Stimulated activated CD4-positive, alpha-beta T cell treated with anti-CD3 and anti-CD28 coated beads, Interleukin-15, amount 100 ng/mL, for 48 hours (primary cell): ENCODE measurements at places on chromosomes 1 and 21.

DNA sequence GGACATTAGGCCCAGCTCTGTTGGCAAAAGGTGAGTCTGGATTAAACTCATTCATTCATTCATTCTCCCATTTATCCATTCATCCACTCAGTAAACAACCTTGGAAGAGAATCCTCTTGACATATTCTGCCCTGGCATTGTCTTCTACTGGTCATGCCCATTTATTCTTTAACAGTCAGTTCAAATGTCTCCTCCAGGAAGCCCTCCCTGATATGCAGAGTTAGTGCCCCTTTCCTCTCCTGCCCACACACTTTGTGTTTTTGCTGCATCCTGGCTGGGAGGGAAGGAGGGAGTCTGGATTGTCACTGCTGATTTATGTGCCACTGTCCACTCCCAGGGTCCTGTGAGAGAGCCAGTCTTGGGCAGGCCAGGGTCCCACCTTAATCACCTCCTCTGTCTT, 600.3 kb downstream of the MATN1 start:
- DNase-seq: no peak

- DNase-seq: no peak
Measured at GRCh38 chr1:60152891-60153290, 79.3 kb upstream of the C1orf87 start.

DNA sequence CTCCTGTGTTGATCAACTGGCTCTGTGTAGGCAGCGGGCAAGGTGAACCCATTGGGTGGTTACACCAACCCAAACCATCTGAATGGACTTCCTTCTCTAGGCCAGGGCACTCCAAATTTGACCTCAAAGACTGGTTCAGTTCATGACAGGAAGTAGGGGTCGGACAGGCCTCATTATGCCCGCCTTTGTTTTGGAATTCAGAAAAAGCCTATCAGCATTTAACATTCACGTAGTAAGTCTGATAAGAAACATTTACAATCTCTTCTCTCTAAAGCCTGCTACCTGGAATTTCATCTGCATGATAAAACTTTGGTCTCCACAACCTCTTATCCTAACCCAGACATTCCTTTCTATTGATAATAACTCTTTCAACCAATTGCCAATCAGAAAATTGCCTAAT, 97.1 kb upstream of the ETV3 start:
- no peak for DNase-seq

DNA sequence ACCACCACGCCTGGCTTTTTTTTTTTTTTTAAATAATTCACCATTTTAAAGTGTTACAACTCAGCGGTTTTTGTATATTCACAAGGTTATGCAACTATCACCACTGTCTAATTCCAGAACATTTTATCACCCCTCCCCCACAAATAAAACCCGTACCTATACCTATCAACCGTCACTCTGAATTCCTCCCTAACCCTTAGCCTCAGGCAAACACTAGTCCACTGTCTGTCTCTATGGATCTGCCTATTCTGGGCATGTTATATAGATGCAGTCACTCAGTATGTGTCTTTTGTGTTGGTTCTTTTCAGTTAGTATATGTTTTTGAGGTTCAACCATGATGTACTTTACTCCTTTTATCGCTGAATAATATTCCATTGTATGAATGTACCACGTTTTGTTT, 19.3 kb upstream of the GRHL3 start:
- no peak for DNase-seq
